ENCODE measurements at places on chromosomes 4 and X.

DNA sequence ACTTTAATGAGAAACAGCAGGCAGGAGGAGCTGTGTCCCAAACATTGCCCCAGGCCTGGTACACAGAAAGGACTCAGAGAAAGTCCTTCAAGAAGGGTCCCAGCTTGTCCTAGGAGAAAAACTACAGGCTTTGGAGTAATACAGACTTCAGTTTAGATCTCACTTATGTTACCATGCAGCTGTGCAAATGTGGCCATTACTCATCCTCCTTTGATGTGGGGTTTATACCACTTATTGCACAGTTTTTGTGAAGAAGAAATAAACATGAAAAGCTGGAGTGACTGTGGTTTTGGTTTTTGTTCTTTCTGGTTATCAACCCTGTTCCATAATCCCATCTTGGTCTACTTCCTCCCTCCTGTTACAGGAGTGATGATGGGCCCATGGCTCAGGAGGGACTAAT lies 8.1 kb upstream of the CYTL1 start:
- H3K36me3 ChIP-seq: no peaks in the 10 kb centered on the region
- H3K4me1 ChIP-seq: no peaks in the 10 kb centered on the region
- DNase-seq: no peak
- H3K27ac ChIP-seq: no peak overlapping the region
- H3K27me3 ChIP-seq: no peaks in the 10 kb centered on the region
- no peak overlapping the region for H3K4me3 ChIP-seq

GRCh38 chrX:51851507-51852085 lies 41.8 kb upstream of the MAGED1 start:
- DNase-seq: no peak
- peaks cover 5% of the 10 kb centered on the region for H3K4me1 ChIP-seq
- no peak overlapping the region for H3K4me3 ChIP-seq
- H3K27ac ChIP-seq: peak overlapping the region; percentile 17
- H3K27me3 ChIP-seq: no peaks in the 10 kb centered on the region

GRCh38 chr4:138305050-138305449 lies 62.9 kb upstream of the SLC7A11 start:
- H3K27me3 ChIP-seq: no peaks in the 10 kb centered on the region
- H3K4me1 ChIP-seq: no peaks in the 10 kb centered on the region
- no peaks in the 10 kb centered on the region for H3K36me3 ChIP-seq

GRCh38 chr4:176529574-176529973 lies 209.8 kb downstream of the SPCS3 start:
- H3K4me1 ChIP-seq: no peaks in the 10 kb centered on the region
- H3K27ac ChIP-seq: no peak overlapping the region
- DNase-seq: no peak
- H3K27me3 ChIP-seq: no peaks in the 10 kb centered on the region
- no peak overlapping the region for H3K4me3 ChIP-seq
- H3K36me3 ChIP-seq: no peaks in the 10 kb centered on the region

GRCh38 chr4:83268491-83268890 lies 16.1 kb downstream of the COQ2 start:
- H3K4me1 ChIP-seq: no peaks in the 10 kb centered on the region
- no peak overlapping the region for H3K27ac ChIP-seq
- DNase-seq: no peak
- no peaks in the 10 kb centered on the region for H3K36me3 ChIP-seq

- peaks cover 23% of the 10 kb centered on the region for H3K4me1 ChIP-seq
- peak; percentile 92 for DNase-seq
- no peak overlapping the region for H3K4me3 ChIP-seq
Measured at GRCh38 chr4:169251291-169252235, 19.2 kb downstream of the SH3RF1 start.

GRCh38 chr4:156158747-156159146 lies 205.1 kb upstream of the CTSO start:
- no peak for DNase-seq
- no peaks in the 10 kb centered on the region for H3K4me1 ChIP-seq
- H3K27ac ChIP-seq: no peak overlapping the region
- H3K27me3 ChIP-seq: no peaks in the 10 kb centered on the region

- no peaks in the 10 kb centered on the region for H3K27me3 ChIP-seq
- DNase-seq: no peak
- H3K36me3 ChIP-seq: no peaks in the 10 kb centered on the region
- H3K4me3 ChIP-seq: no peak overlapping the region
- no peaks in the 10 kb centered on the region for H3K4me1 ChIP-seq
Measured at GRCh38 chrX:134480061-134480460, 20.1 kb downstream of the HPRT1 start.

GRCh38 chr4:176868676-176869075 lies 76.0 kb upstream of the VEGFC start:
- no peaks in the 10 kb centered on the region for H3K27me3 ChIP-seq
- no peaks in the 10 kb centered on the region for H3K36me3 ChIP-seq
- no peak for DNase-seq
- no peaks in the 10 kb centered on the region for H3K4me1 ChIP-seq
- no peak overlapping the region for H3K4me3 ChIP-seq

GRCh38 chrX:21658746-21659145 lies 616 bp upstream of the KLHL34 start:
- no peaks in the 10 kb centered on the region for H3K27me3 ChIP-seq
- no peaks in the 10 kb centered on the region for H3K4me1 ChIP-seq
- H3K36me3 ChIP-seq: no peaks in the 10 kb centered on the region
- H3K4me3 ChIP-seq: no peak overlapping the region

DNA sequence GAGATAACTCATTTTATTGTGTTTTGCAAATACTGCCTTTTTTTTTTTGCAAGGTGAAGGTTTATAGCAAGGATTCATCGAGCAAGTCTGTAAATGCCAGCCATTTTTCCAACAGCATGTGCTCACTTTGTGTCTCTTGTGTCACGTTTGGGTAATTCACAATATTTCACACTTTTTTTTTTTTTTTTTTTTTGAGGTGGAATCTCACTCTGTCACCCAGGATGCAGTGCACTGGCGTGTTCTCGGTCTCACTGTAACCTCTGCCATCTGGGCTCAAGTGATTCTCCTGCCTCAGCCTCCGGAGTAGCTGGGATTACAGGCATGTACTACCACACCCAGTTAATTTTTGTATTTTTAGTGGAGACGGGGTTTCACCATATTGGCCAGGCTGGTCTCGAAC lies 1.9 kb downstream of the RNF4 start:
- H3K36me3 ChIP-seq: peaks cover 3% of the 10 kb centered on the region
- DNase-seq: no peak
- H3K4me1 ChIP-seq: no peaks in the 10 kb centered on the region
- H3K27me3 ChIP-seq: no peaks in the 10 kb centered on the region
- no peak overlapping the region for H3K27ac ChIP-seq
- no peak overlapping the region for H3K4me3 ChIP-seq

- H3K36me3 ChIP-seq: no peaks in the 10 kb centered on the region
- H3K27me3 ChIP-seq: no peaks in the 10 kb centered on the region
- no peak overlapping the region for H3K27ac ChIP-seq
- H3K4me3 ChIP-seq: no peak overlapping the region
Measured at GRCh38 chrX:150258176-150258425, 105.0 kb upstream of the MAMLD1 start.

DNA sequence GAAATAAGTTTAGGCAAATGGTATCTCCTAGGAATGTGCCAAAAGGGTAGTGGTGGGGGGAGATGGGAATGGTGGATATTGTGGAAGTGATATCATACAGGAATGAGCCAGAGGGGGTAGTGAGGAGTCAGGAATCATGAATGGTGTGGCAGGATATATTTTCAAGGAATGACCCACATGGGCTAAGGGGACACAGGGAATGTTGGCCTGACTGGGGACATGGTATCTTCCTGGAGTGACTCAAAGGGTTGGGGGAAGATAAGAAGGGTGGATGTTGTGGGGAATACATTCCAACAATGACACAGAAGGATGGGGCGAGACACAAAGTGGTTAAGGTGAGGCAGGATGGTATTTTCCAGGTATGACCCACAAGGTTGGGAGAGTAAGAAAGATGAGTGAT lies 60.6 kb downstream of the MAOA start:
- no peak overlapping the region for H3K27ac ChIP-seq
- H3K36me3 ChIP-seq: no peaks in the 10 kb centered on the region
- H3K27me3 ChIP-seq: no peaks in the 10 kb centered on the region
- H3K4me1 ChIP-seq: no peaks in the 10 kb centered on the region
- H3K4me3 ChIP-seq: no peak overlapping the region

DNA sequence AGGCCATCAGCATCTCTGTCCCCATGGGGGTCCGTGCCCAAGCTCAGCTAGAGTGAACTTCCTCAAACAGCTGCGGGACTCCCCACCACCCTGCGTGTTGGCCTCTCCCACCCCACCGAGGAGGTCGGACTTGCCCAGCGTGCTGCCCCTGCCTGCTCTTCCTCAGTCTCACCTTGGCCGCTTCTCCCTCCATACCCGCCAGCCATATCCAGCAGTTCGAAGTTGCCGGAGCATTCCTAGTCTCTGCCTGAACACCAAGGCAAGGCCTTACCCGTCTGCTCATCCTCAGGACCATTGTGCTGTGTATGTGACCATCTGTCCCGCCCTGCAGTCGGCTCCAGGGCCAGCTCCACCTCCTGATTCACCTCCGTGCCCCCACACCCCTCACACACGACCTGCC lies 84.5 kb downstream of the WFS1 start:
- no peaks in the 10 kb centered on the region for H3K36me3 ChIP-seq
- no peaks in the 10 kb centered on the region for H3K27me3 ChIP-seq
- H3K27ac ChIP-seq: no peak overlapping the region
- H3K4me3 ChIP-seq: no peak overlapping the region
- H3K4me1 ChIP-seq: no peaks in the 10 kb centered on the region

GRCh38 chrX:87049567-87049966 lies 468.0 kb upstream of the KLHL4 start:
- H3K4me1 ChIP-seq: no peaks in the 10 kb centered on the region
- no peak for DNase-seq
- H3K27me3 ChIP-seq: no peaks in the 10 kb centered on the region
- no peak overlapping the region for H3K27ac ChIP-seq
- no peaks in the 10 kb centered on the region for H3K36me3 ChIP-seq

DNA sequence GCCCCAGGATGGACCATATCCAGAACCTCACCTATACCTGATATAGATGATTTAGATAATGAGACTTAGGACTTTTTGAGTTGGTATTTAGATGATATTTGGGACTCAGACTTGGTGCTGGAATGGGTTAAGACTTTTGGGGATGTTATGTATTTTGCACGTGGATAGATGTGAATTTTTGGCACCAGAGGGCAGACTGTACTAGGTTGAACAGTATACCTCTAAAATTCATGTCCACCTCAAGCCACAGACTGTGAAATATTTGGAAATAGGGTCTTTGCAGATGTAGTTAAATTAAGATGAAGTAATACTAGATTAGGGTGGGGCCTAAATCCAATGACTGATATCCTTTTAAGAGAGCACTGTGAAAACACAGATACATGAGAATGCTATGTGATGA lies 15.6 kb downstream of the RBM41 start:
- DNase-seq: peak; percentile 1
- H3K36me3 ChIP-seq: no peaks in the 10 kb centered on the region
- H3K4me1 ChIP-seq: no peaks in the 10 kb centered on the region
- H3K27me3 ChIP-seq: no peaks in the 10 kb centered on the region

DNA sequence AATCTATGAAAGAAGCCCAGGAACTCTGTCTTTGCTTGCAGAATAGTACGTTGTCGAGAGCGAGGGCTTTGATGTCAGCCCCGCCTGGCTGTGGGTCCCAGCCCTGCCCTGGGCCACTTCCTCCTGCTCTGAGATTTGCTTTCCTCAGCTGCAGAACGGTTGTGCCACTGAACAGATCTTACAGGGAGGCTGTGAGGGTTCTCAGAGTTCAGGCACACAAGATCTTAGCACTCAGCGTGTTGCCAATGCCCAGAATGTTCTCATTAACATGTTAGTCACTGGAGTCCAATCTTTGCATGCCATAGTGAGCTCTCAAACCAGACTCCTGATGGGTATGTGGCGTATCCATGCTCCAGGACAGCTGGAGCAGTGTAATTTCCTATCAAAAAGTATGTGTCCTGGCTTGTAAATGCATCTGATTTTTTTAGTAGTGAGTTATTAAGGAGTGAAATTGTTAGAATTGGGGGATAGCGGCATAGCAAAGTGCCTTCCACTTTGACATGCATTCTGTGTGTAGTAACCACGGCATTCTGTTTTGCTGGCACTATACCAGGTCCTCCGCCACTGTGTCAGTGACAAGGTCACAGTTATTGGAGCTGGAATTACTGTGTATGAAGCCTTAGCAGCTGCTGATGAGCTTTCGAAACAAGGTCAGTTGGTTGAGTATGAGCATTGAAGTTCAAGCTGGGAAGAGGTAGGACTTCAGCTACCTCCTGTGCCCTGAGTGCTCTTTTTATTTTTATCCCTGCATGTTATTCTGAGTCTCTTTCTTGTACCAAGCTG lies 31.6 kb downstream of the TKTL1 start:
- H3K4me3 ChIP-seq: no peak overlapping the region
- no peaks in the 10 kb centered on the region for H3K36me3 ChIP-seq
- no peaks in the 10 kb centered on the region for H3K4me1 ChIP-seq

DNA sequence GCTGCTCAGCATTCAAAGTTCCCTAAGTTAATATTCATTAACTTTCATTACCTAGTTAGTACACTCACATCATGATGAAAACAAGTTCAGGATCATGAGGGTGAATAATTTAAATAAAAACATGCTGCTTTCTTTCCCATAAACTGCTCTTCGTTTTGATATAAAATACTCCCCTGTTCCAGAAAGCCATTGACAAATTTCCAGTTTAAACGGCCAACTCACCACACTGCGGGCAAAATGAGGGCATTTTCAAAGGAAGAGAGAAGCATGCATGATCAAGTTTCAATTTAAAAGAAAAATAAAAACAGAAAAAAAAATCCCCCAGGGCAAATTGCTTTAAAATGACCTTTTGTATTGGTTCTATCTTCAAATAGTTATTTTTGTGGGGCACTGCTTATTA lies 69.6 kb downstream of the EPHA5 start:
- no peak overlapping the region for H3K4me3 ChIP-seq

DNA sequence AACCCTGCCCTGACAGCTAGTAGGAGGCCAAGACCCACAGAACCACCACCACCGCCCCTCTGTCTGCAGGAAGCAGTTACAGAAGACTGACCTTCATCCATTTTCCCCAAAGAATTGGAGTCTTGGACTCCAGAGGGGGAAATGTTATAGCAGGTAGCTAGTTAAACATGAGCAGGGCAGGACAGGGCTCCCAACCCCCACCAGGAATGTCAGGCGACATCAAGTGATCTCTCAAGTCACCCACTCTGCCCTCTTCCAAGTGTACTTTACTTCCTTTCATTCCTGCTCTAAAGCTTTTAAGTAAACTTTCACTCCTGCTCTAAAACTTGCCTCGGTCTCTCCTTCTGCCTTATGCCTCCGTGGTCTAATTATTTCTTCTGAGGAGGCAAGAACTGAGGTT lies 17.1 kb upstream of the AADAT start:
- no peaks in the 10 kb centered on the region for H3K27me3 ChIP-seq
- no peak overlapping the region for H3K4me3 ChIP-seq
- H3K4me1 ChIP-seq: no peaks in the 10 kb centered on the region
- H3K36me3 ChIP-seq: no peaks in the 10 kb centered on the region

DNA sequence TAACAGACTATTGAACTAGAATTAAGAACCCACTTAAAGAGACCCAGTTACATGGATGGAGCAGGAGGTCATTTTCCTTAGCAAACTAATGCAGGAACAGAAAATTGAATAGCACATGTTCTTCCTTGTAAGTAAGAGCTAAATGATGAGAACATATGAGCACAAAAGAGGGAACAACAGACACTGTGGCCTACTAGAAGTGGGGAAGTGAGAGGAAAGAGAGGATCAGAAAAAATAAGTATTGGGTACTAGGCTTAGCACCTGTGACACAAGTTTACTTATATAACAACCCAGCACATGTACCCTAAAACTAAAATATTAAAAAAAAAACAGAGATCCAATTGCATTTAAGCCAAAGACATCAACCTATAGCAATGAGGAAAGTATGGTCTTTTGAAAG lies 26.2 kb downstream of the ARAP2 start:
- H3K4me1 ChIP-seq: no peaks in the 10 kb centered on the region
- DNase-seq: no peak
- H3K36me3 ChIP-seq: no peaks in the 10 kb centered on the region
- no peak overlapping the region for H3K4me3 ChIP-seq
- no peaks in the 10 kb centered on the region for H3K27me3 ChIP-seq

- H3K27ac ChIP-seq: no peak overlapping the region
- DNase-seq: peak; percentile 55
- no peaks in the 10 kb centered on the region for H3K27me3 ChIP-seq
Measured at GRCh38 chrX:102652031-102652688, 877 bp downstream of the GPRASP1 start.
